ENCODE measurements at places on chromosomes 2 and 18.

DNA sequence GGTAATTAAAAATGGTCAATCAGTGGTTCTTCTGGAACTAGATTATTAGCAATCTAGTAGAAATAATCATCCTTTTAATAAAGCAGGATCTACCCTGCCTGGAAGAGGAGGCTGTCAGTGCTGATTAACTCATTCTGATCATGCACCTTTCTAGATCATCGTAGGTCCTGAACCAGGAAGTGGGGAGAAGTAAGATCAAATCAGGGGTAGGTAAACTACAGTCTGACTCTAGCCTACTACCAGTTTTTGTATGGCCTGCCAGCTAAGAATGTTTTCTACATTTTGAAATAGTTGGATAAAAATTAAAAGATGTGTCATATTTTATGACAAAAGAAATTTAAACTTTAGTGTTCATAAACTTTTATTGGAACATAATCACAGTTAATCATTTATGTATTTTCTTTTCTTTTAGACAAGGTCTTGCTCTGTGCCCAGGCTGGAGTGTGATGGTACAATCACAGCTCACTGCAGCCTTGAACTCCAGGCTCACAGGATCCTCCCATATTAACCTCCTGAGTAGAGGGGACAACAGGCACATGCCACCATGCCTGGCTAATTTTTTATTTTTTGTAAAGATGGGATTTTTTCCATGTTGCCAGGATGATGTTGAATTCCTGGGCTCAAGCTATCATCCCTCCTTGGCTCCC, 36.1 kb downstream of the C18orf54 start:
- no peak for DNase-seq

DNA sequence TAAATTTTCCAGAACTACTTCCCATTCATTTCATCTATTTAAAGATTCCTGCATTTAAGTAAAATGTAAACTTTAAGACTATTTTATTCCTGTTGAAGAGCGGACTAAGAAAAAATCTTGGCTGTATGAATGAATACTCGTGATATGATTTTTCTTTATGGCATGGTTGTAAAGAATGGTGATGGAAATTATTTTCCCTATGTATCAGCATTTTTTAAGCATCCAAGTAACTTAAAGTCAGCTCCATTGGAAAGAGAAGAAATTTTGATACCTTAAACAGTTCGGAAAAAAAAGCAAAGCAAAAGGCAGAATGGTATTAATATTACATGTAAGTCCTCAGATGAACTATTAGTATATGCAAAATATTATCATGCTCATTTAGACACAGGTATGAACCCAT, 58.9 kb downstream of the VWC2L start:
- DNase-seq = no peak

- DNase-seq = no peak
Measured at GRCh38 chr2:41321351-41321750, 726.5 kb upstream of the PKDCC start.

- DNase-seq = no peak
Measured at GRCh38 chr18:23485386-23485785, 17.9 kb upstream of the RMC1 start.

- no peak for DNase-seq
Measured at GRCh38 chr2:98507461-98507860, 62.8 kb downstream of the INPP4A start.

GRCh38 chr18:79507546-79508480, 112.1 kb downstream of the NFATC1 start:
- peak; percentile 75 for DNase-seq

DNA sequence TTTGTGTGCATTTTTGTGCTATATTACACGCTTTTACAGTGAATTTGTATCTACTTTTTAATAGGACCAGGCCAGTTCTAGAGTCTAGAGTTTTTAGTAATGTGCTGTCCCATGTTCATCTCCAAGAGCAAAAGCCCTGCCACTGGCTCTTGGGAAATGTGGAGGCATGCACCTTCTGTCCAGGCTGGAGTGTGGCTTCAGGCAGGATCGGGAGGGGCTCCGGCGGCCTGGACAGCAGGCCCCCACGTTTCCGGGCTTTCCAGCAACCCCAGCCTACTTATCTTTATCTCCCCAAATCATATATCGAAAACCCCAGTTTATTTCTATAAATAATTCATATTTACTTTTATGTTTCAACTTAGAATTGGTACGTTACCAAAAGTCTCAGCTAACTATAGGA, 78.2 kb downstream of the SNTG2 start:
- no peak for DNase-seq

GRCh38 chr2:203673933-203674332, 32.5 kb upstream of the CD28 start:
- peak; percentile 93 for DNase-seq

DNA sequence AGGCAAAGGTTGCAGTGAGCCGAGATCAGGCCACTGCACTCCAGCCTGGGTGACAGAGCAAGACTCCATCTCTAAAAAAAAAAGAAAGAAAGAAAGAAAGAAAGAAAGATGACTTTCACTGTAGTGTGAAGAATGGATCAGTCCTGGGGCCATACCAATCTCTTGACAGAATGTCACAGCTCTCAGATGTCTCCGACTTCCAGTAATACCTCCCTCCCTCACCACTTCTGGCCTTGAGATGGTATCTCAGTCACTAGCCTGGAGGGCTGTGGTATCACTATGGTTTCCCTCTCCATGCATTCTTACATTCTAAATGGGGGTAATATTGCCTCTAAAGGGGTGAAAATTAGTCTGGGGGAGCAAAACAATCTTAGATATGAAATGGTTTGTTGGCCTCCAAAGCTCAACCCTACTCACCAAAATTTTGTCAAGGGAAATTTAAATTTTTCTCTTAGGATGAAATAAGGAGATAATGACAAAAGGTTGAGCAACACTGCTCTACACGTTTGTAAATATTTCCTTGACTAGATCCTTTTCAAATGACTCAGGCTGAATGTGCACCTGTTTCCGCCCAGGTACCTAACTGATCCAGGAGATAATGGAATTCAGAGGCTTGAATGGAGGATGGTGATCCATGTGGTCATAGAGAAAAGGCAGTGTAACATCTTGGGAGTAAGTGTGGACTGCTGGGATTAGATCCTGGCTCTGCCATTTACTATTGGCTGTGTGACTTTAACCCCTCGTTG, 19.9 kb upstream of the SPRED2 start:
- no peak for DNase-seq

- no peak for DNase-seq
Measured at GRCh38 chr2:231542136-231542535, 11.9 kb upstream of the NMUR1 start.

- DNase-seq = peak; percentile 98
Measured at GRCh38 chr2:239275044-239275685, 125.7 kb downstream of the HDAC4 start.

GRCh38 chr2:8138923-8139667, 542.8 kb upstream of the ID2 start:
- peak; percentile 81 for DNase-seq

- DNase-seq = no peak
Measured at GRCh38 chr18:5198311-5198710, 1.3 kb upstream of the AKAIN1 start.

DNA sequence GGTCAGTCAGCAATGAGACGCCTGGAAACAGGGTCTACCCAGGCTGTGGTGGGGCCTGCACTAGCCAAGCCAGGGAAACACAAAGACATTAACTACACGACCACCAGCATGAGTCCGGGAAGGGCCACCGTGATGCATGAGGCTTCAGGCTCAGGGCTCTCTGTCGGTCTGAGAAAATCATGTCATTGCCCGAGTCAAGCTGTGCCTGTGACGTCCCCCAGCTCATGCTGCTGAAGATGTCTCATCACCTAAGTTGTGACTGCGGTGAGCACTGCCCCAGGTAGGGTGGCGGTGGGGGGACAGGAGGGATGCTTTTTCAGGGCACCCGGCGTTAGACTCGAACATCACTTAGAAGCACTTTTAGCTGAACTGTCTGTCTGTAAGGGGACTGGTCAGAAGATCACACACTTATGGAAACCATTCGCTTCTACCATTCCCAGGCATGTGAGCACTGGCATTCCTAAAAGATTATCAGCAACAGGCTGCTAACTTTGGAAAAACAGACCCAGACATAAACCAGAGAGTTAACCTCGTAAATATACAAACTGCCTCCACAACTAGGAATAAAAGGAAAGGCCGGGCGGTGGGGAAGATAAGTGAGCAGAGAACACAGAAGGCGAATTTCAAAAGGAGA, 234.5 kb downstream of the HDAC4 start:
- DNase-seq = no peak

DNA sequence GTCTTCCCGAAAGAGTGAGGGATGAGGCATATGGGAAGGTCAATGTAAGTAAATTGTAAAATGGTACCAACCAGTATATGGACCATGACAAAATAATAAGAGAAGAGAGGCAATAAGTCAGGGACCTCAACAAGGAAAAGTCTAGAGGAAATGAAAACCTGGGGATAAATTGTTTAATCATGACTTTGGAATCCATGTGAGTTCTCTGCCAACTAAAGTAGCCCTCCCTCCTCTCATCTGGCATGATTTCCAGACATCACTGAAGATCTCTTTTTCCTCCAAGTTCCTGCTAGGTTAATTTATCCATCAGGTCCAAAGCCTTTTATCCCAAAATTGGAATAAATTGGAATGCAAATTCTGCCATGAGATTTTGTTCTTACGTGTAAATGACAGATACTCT, 417.9 kb downstream of the NRXN1 start:
- no peak for DNase-seq

- peak; percentile 5 for DNase-seq
Measured at GRCh38 chr2:205161156-205161839, 521.0 kb upstream of the NRP2 start.

Measured in AG10803 (cell line).